HCEC 1CT (cell line): ENCODE measurements at places on chromosomes 4 and X.

- DNase-seq = no peak
Observed at GRCh38 chr4:183447646-183448045, 3.2 kb downstream of the CDKN2AIP start.

- DNase-seq = no peak
Observed at GRCh38 chrX:49177338-49177833, 5.7 kb downstream of the PLP2 start.

GRCh38 chrX:68183612-68184214, 249.6 kb downstream of the OPHN1 start:
- peak; percentile 29 for DNase-seq

GRCh38 chr4:152382057-152382785, 153.7 kb downstream of the FBXW7 start:
- DNase-seq = peak; percentile 6

GRCh38 chrX:46863072-46863471, 26.2 kb downstream of the RP2 start:
- no peak for DNase-seq

- DNase-seq = no peak
Observed at GRCh38 chr4:2787230-2788100, 5.4 kb upstream of the SH3BP2 start.

GRCh38 chrX:42857766-42858165, 79.8 kb upstream of the PPP1R2C start:
- no peak for DNase-seq

DNA sequence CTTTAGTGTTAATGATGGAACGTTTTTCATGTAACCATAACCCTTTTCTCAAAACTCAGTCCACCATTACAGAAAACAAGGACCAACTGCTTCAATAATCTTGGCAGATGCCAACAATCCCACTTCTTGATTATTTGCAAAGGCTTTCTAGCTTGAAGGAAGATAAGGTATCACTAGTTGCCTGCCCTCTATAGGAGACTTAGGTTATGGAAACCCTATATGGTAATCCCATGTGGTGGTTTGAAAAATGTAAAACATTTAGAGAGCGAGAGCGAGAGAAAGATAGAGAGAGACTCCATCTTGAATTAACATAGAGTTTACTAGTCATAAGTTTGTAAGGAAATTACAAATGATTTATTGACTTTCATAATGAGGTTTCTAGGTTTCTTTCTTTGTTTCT, 1627.5 kb upstream of the TENM3 start:
- no peak for DNase-seq

DNA sequence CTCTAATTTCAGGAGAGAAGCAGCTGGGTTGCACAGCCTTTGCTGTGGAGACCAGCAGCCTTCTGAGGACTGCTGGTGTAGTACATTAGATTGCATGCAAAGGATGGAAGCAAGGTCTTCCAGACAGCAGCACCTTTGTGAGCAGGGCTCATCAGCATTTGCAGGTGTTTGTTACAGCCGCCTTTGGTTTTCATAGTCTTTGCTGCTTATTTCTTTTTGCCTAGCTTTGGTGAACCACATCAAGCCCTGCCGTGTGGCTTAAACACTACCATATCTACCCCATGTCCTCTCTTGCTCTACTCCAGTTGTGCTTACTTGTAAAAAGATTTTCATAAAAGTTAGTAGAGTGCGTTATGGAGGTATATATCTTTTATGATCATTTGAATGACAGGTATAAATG, 57.5 kb downstream of the MTM1 start:
- DNase-seq = no peak

DNA sequence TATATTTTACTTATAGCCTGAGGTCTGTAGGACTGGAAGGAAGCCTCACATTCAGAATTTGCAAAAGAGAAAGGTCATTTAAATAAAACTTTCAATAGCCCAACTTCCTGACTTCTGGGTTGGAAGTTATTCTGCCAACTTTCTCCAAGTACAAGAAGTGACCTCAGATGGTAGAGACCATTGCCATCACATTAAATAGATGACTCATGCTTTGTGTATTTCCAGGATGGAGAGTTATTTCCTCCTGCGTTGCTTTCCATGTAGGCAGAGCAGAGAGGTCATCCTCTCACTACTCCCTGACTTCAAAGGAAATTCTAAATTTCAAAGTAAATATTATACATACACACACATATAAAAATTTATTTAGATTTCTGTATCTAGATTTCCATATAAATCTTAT, 73.0 kb upstream of the NR3C2 start:
- DNase-seq = peak; percentile 62

- peak; percentile 51 for DNase-seq
Observed at GRCh38 chrX:40097504-40098263, at the start of gene BCOR. Gene BCOR, minus strand, starts transcription at chrX:40097958. Its CDS starts 20,029 bp downstream, at chrX:40077929.

- DNase-seq = no peak
Observed at GRCh38 chr4:34193451-34194154, 2050.7 kb downstream of the ARAP2 start.

- DNase-seq = no peak
Observed at GRCh38 chr4:38131371-38132091, 171.3 kb downstream of the PTTG2 start.

DNA sequence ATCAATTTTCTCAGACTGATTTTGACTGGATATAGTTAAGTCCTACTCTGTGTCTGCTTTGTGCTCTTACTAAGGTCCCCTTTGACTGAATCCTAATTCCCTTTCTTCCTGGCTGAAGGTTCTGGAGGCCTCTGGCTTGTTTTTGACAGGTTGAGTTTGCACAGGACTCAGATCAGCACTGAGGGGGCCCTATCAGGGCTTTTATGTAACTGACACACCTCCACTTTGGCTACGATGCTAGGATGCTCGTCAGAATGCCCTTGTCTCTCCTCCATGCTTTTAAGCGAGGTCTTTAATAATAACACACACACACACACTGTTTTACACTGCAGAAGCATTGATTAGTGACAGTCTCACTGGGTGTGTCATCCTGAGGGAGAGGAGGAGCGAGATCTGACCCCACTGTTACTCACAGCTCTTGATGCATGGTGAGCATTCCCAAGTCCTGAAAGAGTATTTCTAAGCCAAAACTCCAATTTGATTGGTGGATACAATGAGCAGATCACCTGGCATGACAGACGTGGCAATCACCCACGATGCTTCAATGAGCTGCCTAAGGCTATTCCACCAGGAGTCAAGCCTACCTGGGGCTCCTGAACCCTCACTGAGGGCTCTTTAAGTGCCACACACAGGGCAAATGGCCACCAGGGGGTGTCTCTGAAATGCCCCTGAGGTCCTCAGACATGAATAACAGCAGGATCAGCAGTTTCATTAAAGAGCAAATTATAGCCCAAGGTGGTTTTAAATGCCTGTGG, 130.4 kb upstream of the CPEB2 start:
- DNase-seq = peak; percentile 30

DNA sequence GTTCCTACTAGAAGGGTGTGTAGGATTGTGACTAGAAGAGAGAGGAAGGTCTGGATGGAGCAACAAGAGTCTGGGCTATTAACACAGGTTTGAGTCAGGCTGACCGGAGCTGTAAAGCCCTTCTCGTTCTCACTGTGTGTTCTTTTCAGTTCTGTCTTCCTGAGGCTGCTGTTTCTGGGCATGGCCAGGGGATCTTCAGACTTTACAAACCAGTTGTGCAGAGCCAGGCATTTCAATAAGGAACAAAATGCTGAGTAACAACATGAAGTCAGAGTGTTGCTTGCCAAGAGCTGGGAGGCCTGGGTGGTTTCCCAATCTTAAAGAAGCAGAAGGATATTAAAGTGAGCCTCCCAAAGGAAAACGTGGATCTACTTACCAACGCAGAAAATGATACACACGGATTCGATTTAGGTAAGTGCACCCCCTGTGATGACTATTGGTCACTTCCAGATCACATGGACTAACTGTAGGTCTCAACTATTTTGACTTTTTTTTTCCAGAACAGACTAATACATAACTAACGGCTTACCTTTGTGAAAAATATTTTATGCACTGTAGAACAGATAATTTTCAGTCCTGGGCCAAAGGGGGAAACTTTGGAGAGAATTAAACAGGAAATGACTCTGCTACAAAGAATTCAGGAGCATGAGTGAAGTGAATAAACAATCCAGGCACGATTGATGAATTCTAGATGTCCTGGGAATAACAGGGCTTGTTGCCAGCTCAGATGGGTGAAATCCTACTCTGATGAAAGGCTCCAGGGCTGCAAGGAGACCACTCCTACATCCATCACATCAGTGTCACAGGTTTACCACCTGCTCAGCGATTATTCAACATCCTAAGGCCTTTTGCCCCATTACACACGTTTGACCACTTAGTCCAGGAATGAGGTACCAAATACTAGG, 94.5 kb downstream of the ANXA3 start:
- peak; percentile 84 for DNase-seq

DNA sequence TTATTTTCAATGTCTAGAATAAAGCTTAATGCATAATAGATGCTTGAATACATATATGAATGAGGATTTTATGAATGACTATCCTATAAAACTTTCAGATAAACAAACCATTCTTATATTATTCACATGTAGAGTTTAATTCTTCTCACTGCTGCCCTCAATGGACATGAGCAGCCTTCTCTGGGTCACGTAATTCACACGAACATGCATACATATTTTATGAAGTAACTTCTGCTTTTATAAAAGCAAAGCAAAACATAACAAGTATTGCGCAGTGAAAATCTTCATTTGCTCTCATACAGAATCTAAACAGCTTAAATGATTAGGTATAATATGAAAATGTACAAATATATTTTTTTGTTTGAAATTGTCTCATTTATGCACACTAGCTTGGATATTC, 116.7 kb downstream of the TMA16 start:
- no peak for DNase-seq

DNA sequence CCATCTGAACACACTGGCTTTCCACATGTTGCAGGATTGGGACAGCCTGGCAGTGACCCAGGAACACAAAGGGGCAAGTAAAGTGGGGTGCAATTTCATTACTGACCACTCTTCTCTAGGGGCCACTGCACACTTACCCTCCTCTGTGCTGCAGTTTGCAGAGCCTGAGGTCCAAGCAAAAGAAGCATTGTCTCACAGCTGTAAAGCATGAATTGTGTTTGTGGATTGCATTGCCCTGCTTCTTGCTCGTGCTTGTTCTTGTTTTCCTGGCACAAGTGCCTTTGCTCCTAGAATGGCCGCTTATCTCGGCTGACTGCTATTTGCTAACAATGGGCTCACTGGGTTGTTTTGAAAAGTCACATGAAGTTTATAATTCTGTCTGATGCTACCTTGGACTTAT, 209.1 kb upstream of the JADE1 start:
- no peak for DNase-seq

- no peak for DNase-seq
Observed at GRCh38 chr4:7850489-7850888, 89.2 kb downstream of the AFAP1 start.

- DNase-seq = no peak
Observed at GRCh38 chr4:71639380-71639779, 144.5 kb downstream of the GC start.

DNA sequence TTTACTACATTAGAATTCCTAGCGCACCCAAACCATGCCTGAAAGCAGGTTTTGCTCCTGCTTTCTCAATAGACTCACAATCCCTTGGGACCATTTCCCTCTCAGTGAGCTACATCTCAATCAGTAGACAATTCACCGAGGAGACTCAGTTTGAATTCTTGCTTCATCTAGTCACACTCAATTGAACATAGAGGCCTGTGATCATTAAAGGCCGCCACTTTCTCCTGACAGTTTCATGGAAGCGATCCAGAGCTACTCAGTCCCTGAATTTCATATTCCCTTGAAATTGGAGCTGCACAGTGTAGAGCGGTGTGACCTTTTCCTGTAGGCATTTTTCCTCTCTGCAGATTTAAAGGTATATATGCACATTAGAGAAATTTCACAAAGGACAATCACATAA, 193.9 kb upstream of the SPOCK3 start:
- peak; percentile 18 for DNase-seq

- DNase-seq = peak; percentile 23
Observed at GRCh38 chr4:94649381-94650133, 108.2 kb upstream of the BMPR1B start.

GRCh38 chr4:38868059-38868960, 704 bp downstream of the FAM114A1 start:
- peak; percentile 10 for DNase-seq

DNA sequence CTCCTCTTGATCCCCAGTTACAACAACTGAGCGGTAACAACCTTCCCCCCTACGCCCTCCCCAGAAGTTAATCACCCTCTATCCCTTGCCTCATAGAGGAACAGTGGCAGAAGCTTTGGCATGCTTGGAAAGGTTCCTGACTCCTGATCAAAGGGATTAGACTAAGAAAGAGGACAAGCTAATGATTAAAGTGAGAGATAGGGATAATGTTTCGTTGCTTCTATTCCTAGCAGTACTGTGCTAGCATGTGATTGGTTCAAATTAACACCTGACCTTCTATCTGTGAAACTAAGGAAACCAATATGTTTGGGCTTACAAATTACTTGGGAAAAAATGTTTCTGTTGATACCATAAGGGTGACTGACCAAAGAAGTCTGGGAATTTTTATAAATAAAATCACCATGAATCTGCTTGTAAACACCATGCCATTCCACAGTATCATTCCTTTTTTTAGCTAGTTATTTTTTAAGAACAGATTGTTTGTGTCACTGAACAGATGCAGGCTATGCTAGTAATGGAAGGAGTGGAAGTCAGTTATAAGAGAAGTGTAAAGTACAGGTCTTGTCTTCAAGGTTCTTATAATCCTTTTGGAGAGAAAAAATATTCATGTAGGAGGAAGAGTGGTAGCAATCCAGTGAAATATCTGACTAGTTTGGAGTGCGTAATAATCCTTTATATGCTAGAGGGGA, 11.3 kb upstream of the ATP1B4 start:
- no peak for DNase-seq

- DNase-seq = no peak
Observed at GRCh38 chrX:9286234-9286633, 178.6 kb upstream of the TBL1X start.

- no peak for DNase-seq
Observed at GRCh38 chr4:183353557-183353956, 31.3 kb upstream of the CLDN24 start.

- peak; percentile 14 for DNase-seq
Observed at GRCh38 chr4:139767168-139767567, 101.5 kb downstream of the MGST2 start.

DNA sequence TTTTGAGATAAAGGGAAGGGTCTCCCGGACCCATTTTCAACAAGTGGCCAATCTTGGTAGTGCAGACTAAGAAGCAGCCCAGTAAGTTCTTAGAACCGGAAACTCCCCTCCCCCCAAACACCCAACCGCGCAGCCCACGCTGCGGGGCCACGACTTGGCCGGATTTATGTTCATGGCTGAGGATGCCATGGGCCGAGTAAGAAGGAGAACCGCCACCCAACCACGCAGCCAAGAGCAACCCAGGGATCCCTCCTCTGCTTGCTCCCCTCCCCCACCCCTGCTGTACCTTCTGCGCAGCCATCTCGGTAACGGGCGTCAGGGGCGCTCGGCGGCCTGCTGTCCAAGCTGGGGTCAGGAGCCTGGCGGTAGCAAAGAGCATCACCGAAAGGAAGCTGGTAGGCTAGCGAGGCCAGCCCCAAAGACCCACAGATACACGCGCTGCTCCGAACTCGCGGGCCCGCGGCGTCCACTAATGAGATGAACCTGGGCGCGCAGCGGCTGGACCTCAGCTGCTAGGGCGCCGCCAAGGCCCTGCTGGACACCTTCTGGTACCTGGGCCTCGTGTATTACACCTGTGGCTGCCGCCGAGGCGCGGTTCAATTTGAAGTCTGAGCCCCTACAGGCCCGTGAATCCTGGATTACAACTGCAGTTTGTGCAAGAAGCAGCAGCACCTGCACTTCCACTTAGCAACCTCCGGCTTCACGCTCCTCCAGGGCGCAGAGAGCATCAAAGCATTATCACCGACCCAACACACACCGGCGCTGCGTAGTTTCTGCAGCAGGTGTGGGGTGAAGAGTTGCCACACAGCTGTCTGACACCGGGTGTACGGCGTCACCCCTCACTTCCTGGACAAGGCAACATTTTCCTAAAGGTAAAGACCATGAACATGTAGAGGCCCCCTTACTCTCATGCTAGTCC, 63.4 kb downstream of the NUDT10 start:
- DNase-seq = no peak
